ENCODE measurements at places on chromosomes 6 and 20.

DNA sequence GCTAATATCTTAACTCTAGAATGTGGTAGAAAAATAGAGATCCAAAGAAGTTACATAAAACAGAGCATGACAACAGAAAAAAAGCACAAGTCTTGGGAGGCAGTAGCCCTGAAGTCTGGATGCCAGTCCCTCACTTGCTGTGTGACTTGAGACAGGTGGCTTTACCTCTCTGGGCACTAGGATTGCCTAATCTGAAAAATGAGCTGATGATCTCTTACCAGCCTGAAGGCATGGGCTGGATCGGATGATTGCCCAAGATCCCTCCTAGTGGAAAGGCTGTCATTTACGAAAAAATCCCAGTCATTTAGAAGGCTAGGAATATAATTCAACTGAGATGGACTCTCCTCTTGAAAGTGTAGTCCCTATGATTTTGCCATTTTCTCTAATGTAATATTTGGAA is 10.9 kb upstream of the GCM1 start:
- DNase-seq = peak; percentile 23

GRCh38 chr20:37162646-37163045 is 16.5 kb upstream of the RPN2 start:
- DNase-seq = peak; percentile 34

DNA sequence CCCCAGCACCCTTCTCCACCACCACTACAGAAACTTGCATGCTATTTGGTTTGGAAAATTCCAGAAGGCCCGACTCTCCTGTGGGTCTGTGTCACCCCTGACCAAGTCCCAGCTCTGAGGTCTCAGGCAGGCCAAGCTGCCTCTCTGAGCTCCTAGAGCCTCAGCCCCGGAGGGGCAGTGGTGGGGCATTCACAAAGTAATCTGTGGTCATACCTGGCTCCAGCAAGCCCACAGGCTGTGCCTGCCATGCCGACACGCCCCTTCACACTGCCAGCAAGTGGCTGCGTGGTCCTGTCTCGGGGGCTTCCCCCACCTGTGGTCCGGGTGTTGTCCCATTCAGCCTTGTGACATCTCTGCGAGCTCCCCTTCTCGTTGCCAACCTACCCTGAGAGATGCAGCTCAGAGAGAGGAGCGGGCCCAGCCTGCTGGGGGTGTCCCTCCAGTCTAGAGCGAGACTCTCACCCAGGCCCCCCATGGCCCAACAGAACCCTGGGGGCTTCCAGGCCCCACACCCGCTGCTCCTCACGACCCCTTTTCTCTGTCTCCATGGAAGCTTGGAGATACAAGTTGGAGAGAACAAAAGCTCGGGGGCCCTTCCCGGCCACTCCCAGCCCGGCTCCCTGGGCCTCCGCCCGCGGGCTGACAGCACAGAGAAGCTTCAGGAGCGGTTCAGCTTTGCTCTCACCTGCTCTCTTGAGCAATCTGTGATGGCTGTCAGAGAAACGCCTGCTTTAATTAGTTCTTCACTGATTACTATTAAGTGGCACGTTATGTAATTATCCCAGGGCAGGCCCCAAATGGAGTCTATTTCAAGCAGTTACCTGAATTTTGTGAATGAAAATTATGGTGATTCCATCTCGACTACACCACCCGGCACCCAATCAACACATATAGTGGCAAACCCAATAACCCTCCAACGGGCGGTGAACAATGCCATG is 147.7 kb upstream of the PHACTR3 start:
- peak; percentile 43 for DNase-seq

DNA sequence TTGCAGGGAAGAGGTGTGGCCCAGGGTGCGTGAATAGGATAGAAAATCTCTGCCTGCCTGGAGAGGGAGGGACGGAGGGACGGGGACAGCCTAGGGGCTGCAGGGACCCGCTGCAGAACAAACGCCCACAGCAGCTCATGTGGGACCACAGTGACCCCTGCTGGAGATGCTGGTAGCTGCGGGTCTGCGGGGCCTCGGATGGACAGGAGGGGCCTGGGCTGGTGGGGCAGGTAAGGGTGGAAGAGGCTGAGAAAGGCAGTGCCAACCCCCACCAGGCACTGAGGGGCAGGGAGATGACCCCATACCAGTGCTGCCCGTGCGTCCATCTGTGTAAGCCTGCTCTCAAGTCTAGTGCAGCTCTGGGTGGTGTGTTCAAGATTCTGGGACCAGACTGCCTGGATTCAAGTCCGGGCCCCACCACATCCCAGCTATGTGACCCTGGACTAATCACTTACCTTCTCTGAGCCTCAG is 39.4 kb downstream of the KIAA1755 start:
- DNase-seq = peak; percentile 90

DNA sequence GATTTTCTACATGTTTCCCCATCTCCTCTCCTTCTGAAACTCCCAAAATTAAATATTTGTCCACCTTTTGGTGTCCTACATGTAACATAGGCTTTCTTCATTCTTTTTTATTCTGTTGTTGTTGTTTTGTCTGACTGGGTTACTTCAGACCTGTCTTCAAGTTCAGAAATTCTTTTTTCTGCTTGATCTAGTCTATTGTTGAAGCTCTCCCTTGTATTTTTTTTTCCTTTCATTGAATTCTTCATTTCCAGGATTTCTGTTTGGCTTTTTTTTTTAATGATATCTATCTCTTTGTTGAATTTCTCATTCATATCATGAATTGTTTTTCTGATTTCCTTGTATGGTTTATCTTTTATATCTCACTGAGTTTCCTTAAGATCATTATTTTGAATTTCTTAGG is 20.6 kb upstream of the LGSN start:
- DNase-seq = no peak

- peak; percentile 74 for DNase-seq
Observed at GRCh38 chr6:7243179-7243981, 69.6 kb downstream of the SSR1 start.

DNA sequence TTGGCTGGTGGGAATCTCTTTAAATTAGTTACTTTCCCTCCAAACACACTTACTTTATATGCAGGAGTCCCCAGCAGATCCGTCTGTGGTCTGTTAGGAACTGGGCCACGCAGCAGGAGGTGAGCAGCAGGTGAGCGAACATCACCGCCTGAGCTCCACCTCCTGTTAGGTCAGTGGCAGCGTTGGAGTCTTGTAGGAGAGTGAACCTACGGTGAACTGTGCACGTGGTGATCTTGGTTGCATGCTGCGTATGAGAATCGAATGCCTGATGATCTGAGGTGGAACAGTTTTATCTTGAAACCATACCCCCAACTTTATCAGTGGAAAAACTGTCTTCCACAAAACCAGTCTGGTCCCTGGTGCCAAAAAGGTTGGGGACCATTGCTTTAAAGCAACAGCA is 5.0 kb downstream of the SERPINB6 start:
- DNase-seq = no peak

GRCh38 chr6:127146932-127147331 is 28.5 kb downstream of the RSPO3 start:
- DNase-seq = peak; percentile 40

DNA sequence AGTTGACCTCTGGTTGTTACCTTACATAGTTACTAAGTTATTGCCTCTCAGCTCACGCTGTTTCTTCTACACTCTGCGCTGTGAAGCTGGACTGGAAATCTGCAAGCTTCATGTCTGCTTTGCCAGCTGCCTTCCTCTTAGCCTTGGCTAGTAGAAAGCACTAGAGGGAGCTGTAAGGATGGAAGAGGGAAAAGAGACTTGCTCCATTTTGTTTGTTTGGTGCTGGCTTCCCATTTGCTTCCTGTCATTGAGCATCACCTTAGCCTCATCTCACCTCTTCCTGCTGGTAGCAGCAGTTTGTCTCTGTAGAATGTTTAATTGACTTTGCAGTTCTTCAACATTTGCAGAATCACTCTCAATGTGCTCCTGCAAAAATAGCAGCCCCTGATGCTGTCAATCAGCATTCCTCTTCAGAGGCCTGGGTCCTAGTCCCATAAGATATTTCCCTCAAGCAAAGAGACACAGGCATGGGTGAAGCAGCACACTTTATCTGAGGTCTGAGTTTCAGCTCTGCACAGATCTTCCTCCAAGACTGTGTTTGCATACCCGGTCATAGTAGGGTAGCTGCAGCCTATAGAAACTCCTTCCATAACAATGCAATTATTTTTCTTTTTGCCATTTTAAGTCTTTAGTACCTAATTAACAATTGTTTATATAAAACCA is 302.2 kb upstream of the EPHA7 start:
- DNase-seq = peak; percentile 62

DNA sequence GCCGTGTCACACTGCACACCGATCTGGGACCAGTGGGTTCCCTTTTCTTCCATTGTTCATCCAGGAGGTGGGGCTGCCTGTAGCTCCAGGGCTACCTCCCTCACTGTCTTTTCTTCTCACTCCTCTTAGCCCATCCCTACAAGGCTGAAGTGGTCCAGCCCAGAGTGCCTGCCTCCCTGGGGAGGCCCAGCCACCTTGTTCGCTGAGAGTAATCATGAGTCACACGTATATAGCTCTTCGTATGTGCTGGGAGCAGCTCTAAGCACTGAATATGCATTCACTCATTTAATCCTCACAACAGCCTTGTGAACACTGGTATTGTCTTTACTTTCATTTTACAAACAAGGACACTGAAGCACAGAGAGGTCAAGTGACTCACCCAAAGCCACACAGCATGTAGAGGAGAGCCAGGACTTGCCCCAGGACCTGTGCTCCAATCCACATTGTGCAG is 14.7 kb upstream of the CCDC167 start:
- DNase-seq = no peak

- DNase-seq = no peak
Observed at GRCh38 chr6:164694386-164694785, 615.0 kb downstream of the C6orf118 start.

GRCh38 chr6:19834858-19835257 is 2.3 kb upstream of the ID4 start:
- no peak for DNase-seq

GRCh38 chr20:2084703-2085102 is 16.9 kb upstream of the STK35 start:
- no peak for DNase-seq

DNA sequence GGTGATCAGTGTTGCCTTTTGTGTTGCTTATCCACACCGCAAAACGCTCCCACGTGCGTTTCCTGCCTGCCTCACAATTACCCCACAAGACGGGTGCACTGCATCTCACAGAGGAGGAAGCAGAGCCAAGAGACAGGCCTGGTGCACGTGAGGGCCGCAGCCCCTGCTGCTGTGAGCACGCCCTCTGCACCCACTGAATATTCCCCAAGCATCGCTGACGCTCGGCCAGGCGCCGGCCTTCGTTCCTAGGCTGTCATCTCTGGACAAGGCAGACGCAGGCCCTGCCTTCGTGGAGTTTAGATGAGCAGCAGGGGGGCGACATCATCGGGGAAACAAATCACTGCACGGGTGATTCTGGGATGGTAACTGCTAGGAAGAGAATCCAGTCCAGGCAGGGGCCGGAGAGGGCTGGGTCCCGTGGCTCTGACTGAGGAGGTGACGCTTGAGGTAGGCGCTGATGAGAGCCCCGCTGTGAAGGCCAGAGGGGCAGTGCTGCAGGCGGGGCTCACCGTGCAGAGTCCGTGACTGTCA is 162.4 kb upstream of the QKI start:
- no peak for DNase-seq

DNA sequence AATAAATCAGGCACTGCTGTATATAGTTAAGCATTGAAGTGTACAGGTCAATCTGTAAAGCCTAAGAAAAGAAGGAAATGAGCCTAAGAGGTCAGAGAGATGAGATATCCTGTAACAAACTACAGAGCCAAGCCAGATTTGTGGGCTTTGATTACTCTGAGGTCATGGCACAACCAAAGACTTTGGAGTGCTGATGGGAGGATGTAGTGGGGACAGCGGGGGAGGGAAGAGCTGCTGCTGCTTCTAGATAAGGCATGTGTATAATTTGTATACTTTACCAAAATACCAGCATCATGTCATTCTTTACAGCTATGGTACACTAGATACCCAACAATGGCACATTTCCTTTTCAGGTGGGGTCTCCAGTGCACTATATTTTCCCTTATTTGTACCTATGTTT is 102.5 kb downstream of the OGFRL1 start:
- no peak for DNase-seq
